ENCODE measurements at places on chromosomes 12 and 14. TPM values are rescaled to one million over a fixed set of nuclear protein-coding genes. Genes with fewer than 3 reads are reported as not detected.

RDH16 gene
- total RNA-seq: 2.9 TPM

GRCh38 chr14:77276959-77277358 lies 6.0 kb upstream of the NGB start:
- peaks cover 34% of the 10 kb centered on the region for H3K36me3 ChIP-seq
- H3K27ac ChIP-seq: no peak overlapping the region
- no peak overlapping the region for H3K4me3 ChIP-seq
- peaks cover 14% of the 10 kb centered on the region for H3K27me3 ChIP-seq
- no peak for DNase-seq

TGFB3 gene
- total RNA-seq: 6.8 TPM

GRCh38 chr12:123055281-123055766 lies 74.8 kb downstream of the ARL6IP4 start:
- no peak for DNase-seq
- no peaks in the 10 kb centered on the region for H3K36me3 ChIP-seq
- H3K27me3 ChIP-seq: no peaks in the 10 kb centered on the region

RACGAP1 gene
- total RNA-seq: 56.8 TPM

GRCh38 chr12:31783996-31784645 lies 55.3 kb upstream of the AMN1 start:
- no peaks in the 10 kb centered on the region for H3K36me3 ChIP-seq
- no peak overlapping the region for H3K4me3 ChIP-seq
- H3K27ac ChIP-seq: no peak overlapping the region

GRCh38 chr14:58151133-58152013 lies 640 bp downstream of the ARMH4 start:
- H3K4me3 ChIP-seq: peak overlapping the region; percentile 85
- H3K27ac ChIP-seq: peak overlapping the region; percentile 81
- peaks cover 4% of the 10 kb centered on the region for H3K4me1 ChIP-seq
- no peaks in the 10 kb centered on the region for H3K36me3 ChIP-seq
- no peak for DNase-seq
- peaks cover 19% of the 10 kb centered on the region for H3K27me3 ChIP-seq

- H3K27ac ChIP-seq: no peak overlapping the region
- H3K27me3 ChIP-seq: no peaks in the 10 kb centered on the region
- no peaks in the 10 kb centered on the region for H3K36me3 ChIP-seq
Observed at GRCh38 chr14:92963301-92964123, 40.6 kb downstream of the CHGA start.

- no peaks in the 10 kb centered on the region for H3K4me1 ChIP-seq
- H3K27me3 ChIP-seq: no peaks in the 10 kb centered on the region
- no peak overlapping the region for H3K27ac ChIP-seq
Observed at GRCh38 chr12:131980263-131980662, 30.5 kb downstream of the EP400 start.

- DNase-seq: no peak
- H3K4me1 ChIP-seq: no peaks in the 10 kb centered on the region
- H3K4me3 ChIP-seq: no peak overlapping the region
- H3K36me3 ChIP-seq: no peaks in the 10 kb centered on the region
- H3K27ac ChIP-seq: no peak overlapping the region
Observed at GRCh38 chr12:101859664-101860607, 17.4 kb upstream of the DRAM1 start.

GRCh38 chr12:101924618-101925017 lies 47.2 kb downstream of the DRAM1 start:
- no peak overlapping the region for H3K4me3 ChIP-seq
- DNase-seq: no peak
- H3K36me3 ChIP-seq: no peaks in the 10 kb centered on the region
- no peaks in the 10 kb centered on the region for H3K27me3 ChIP-seq

KRT4 gene
- total RNA-seq: not detected

DNA sequence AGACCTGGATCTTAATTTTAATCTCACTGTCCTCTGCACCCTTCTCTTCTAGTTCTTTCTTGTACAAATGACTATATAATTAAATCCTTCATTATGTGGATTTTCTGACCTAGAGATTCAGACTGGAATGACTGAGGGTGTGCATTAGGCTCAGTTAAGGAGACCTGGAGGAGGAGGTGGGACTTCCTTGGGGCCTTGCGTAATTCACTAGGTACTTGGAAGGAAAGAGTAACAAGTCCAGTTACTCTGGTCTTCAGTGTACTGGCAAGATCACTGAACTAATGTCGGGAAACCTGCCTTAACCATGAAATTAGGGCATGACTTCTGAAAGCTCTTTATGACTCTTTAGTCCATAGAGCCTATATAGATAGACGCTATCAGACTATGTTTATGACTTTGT lies 441.4 kb downstream of the EGLN3 start:
- no peak overlapping the region for H3K4me3 ChIP-seq
- H3K4me1 ChIP-seq: no peaks in the 10 kb centered on the region
- DNase-seq: no peak
- no peaks in the 10 kb centered on the region for H3K36me3 ChIP-seq
